ENCODE measurements at places on chromosomes 1 and 21.

DNA sequence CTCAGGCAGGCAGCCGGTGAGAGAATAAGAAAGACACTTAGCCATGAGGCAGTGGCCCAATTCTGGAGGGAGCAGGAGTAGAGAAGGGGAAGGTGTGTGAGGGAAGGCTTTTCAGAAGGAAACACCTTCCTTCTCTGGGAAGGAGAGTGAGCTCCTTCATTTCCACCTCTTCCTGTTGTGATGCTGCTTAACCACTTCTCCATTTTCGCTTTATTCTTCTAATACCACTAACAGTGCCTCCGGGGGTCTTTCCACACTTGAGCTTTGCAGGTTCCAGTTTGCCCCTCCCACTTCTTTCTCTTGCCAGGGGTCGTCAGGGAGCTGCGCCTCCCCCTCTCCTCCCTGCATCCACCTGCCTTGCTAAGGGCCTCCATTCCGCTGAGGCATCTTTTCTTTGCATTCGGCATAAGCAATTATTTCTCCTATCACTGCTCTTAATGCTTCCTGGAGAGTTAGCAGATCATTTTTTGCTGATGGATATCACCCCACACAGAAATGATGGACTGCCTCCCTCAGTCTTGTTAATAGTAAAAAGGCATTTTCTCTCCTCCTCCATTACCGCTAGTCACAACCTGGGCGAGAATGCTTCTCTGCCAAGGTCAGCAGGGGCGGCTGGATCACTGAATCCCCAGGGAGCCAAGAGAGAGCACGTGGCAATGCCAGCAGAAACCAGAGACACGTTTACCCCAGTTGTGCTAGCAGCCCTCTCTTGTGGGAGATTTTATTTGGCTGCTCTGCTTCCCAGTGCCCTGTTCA is 74.8 kb downstream of the ELAVL4 start:
- H3K36me3 ChIP-seq, result no peaks in the 10 kb centered on the region
- DNase-seq, result no peak
- no peak overlapping the region for H3K27ac ChIP-seq
- no peak overlapping the region for H3K4me3 ChIP-seq

DNA sequence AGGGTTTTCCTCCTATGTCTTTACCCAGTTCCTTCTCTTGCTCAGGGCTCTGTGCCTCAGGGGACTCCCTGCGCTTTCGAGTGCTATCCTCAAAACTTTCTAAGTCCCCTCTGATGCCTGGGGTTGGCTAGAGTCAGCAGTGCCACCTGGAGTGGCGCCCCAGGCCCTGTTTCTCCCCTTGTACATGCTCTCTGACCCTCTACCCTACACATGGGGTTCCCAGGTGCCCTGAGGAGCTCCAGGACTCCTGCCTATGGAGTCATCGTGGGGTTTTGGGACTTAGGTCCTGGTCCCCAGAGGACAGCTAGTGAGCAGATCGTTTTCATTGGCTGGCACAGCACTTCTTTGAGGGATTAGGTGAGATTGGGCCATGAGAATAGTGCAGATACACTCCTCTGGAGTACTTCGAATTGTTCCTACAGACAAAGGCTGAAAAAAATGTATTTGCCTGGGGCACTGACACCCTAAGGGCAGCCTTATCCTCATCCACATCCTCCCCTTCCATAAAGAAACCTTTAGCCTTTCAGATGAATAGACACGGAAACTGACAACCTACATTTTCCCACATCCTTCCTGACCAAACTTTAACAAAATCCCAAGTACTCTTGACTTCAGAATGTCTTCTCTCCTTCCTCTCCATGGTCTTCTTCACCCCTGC is 41.5 kb downstream of the LGR6 start:
- no peaks in the 10 kb centered on the region for H3K27me3 ChIP-seq
- no peaks in the 10 kb centered on the region for H3K36me3 ChIP-seq
- no peak for DNase-seq
- no peak overlapping the region for H3K27ac ChIP-seq
- no peaks in the 10 kb centered on the region for H3K4me1 ChIP-seq

GRCh38 chr1:30785181-30785580 is 27.6 kb upstream of the LAPTM5 start:
- no peaks in the 10 kb centered on the region for H3K27me3 ChIP-seq
- H3K4me1 ChIP-seq, result no peaks in the 10 kb centered on the region
- no peak for DNase-seq

DNA sequence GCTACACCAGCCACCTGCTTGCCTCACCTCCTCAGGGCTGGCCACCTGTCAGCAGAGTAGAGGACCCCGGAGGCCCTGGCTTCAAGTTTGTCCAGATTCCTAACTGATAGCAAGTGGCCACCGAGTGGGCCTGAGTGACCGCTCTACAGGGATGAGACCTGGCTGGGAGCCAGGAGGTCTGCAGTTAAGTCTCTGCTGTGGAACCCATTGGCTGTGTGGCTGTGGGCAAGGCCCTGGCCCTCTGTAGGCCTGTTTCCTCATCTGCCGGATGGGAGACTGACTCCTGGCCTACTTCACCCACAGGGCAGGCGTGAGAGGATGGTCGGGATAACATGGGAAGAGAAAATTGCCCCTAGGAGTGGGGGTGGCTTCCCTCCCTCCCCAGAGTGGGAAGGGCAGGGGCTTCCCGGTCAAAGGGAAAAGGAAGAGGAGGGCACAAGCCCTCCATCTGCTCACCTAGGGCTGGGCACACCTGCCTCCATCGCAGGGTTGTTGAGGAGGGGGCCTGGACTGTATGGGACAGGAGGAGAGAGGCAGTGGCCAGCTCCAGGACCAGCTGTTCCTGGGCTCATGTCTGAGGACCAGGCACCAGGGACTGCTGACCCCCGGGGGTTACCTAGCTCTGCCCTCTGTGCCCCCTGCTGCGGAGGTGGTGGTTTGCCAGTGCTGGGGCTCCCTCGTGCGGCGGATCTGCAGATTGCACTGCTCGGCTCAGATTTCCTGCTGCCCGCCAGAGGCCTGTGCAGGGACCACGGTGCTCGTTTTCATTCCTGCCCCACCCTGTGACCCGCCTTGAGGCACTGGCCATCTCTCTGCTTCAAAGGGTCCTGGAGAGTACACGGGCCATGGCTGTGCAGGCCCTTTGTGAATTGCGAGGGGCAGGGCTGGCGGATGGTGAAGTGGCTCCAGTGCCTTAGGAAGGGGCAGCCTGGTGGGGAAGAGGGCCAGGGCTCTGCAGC is 9.1 kb upstream of the MTFR1L start:
- H3K4me1 ChIP-seq, result peaks cover 43% of the 10 kb centered on the region
- DNase-seq, result no peak
- H3K36me3 ChIP-seq, result peaks cover 35% of the 10 kb centered on the region
- H3K27me3 ChIP-seq, result no peaks in the 10 kb centered on the region
- H3K4me3 ChIP-seq, result no peak overlapping the region

GRCh38 chr21:41759214-41759840 is 7.5 kb downstream of the RIPK4 start:
- H3K27me3 ChIP-seq, result no peaks in the 10 kb centered on the region
- H3K4me3 ChIP-seq, result no peak overlapping the region
- H3K4me1 ChIP-seq, result no peaks in the 10 kb centered on the region
- no peak overlapping the region for H3K27ac ChIP-seq

DNA sequence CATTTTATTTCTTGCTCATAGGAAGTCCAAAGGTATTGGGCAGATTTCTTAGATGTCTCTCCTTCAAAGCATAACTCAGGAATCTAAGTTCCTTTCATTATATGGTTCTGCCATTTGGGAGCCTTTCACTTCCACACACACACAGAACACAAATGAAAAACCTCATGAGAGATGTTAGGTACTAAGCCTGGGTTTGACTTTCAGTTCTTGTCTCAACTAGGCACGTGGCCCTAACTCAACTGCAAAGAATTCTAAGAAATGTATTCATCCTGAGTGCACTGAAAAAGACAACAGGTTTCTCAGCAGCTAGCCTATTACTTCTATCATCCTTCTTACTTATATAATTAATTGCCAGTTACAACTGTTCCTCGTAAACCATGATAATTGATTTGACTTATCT is 190.0 kb upstream of the SAMSN1 start:
- H3K36me3 ChIP-seq, result no peaks in the 10 kb centered on the region
- no peak overlapping the region for H3K4me3 ChIP-seq
- H3K4me1 ChIP-seq, result no peaks in the 10 kb centered on the region
- no peaks in the 10 kb centered on the region for H3K27me3 ChIP-seq
- DNase-seq, result no peak

GRCh38 chr21:42468491-42469131 is 27.4 kb downstream of the RSPH1 start:
- no peak overlapping the region for H3K27ac ChIP-seq
- no peaks in the 10 kb centered on the region for H3K36me3 ChIP-seq
- no peaks in the 10 kb centered on the region for H3K27me3 ChIP-seq
- H3K4me3 ChIP-seq, result no peak overlapping the region
- DNase-seq, result no peak
